ENCODE measurements at places on chromosomes 7 and 10.

GRCh38 chr10:9188022-9188810 lies 1133.7 kb downstream of the GATA3 start:
- DNase-seq, result no peak

DNA sequence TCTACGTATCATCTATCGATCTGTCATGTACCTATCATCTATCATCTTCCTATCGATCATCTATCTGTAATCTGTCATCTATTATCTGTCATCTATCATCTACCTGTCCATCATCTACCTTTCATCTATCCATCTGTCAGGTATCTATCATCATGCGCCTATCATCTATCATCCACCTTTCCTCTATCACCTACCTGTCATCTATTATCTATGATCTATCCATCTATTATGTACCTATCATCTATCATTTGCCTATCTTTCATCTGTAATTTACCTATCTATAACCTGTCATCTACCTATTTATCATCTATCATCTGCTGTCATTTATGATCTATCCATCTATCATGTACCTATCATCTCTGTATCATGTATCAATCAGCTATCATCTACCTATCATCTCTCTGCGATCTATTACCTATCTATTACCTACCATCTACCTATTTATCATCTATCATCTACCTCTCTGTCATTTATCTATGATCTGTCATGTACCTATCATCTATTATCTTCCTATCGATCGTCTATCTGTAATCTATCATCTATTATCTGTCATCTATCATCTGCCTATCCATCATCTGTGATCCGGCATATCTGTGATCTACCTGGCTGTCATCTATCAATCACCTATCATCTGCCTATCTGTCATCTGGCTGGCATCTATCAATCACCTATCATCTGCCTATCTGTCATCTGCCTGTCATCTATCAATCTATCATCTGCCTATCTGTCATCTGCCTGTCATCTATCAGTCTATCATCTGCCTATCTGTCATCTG lies 1.6 kb upstream of the VIPR2 start:
- no peak for DNase-seq

DNA sequence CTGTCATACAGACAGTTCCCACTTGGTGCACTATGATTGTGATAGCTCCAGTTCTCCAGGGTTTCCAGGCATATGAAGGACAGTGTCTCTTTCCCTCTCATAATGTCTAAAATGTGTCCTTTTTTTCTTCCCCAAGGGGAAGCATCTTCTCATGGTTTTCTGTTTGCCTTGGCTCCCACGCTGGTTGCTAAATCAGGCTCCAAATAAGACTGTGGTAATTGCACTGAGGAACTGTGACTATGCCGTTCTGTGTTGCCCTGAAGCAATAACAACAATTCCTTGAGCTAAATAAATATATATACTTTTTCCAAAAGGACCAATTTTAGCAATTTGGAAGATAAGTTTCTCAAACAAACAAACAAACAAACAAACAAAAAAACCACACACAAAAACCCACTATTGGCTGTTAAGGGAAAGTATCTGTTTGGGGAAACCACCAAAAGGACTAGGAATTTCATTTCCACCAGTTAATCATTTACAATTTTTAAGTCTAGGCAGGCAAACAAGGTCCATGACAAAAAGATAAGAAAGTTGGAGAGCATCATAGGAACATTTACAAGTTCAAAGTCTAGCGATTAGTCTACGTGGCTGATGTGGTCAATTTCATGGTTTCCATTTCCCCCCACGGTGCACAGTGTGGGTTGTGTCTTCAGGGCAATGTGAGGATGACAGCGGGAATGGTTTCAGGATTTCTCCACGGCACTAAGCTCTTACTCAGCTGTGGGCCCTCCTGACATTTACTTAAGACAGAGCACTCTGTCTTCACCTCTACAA lies 62.4 kb downstream of the THNSL1 start:
- DNase-seq, result no peak

DNA sequence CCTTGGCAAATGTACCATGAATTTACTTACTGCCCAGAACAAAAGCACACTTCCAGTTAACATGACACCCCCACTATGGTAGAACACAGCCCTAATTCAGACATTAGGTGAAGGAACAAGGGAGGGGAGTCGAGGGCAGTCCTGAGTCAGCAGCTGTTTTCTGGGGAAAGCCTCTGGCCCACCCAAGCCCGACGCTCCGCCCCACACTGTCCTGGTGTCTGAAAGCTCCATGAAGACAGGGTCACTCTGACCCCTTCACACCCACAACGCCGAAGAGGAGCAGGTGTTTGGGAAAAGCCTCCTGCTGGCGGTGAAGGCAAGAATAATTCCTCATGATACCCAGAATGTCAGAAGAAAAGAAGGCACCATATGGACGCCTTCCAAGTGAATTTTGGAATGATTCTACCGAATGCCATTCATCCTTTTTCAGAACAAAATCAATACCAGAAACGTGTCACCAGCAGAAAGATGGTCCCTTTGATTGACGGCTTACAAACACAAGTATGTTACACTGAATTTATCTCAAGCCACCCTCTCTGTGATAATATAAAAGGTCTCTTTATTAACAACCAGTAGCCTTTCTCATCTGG lies 172.1 kb downstream of the DIP2C start:
- no peak for DNase-seq

DNA sequence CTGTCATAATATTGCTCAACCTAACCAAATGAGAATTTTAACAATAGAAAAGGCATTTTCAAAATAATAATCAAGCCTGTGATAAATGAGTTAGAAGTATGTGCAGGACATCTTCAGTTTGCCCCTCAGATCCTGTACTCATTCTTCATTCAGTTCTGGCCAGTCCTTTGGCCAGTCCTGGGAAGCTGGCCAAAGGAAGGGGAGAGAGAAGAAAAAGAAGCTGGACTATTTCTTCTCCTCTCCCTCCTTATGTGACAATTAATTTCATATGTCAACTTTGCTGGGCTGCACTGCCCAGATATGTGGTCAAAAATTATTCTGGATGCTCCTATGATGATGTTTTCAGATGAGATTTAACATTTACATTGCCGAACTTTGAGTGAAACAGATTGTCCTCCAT lies 31.6 kb upstream of the ITGB8 start:
- DNase-seq, result no peak

GRCh38 chr10:28545967-28546644 lies 13.2 kb downstream of the WAC start:
- DNase-seq, result no peak

DNA sequence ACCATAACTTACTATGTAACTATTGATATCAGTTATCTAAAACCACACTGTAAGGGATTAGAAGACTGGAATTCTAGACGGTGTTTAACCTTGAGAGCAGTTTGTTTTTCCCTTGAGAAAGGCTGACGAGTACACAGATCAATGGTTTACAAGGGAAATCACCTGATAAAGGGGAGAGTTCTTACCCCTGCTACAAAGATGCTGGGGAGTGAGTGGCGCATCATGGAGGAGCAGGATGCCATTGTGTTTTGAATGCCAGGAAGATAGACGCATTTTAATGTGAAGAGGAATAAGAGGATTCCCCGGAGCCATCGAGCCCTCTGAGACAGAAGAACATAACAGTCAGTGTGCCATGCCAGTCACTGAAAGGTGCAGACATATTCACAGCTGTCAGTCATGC lies 145.2 kb downstream of the PKD1L1 start:
- peak; percentile 57 for DNase-seq

- peak; percentile 98 for DNase-seq
These were observed 11.4 kb upstream of the ZKSCAN1 start for GRCh38 chr7:100003711-100004661.

DNA sequence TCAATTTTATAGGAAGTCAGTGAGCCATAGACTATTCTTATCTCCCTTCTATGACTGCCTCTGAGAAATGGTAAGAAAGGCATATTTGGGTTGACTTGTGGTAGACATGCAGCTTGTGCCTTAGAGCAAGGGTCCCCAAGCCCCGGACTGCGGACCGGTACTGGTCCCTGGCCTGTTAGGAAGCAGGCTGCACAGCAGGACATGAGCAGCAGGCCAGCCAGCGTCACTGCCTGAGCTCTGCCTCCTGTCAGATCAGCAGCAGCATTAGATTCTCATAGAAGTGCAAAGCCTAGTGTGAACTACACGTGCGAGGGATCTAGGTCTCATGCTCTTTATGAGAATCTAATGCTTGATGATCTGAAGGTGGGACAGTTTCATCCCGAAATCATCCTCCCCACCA lies 180.6 kb downstream of the SND1 start:
- DNase-seq, result no peak

DNA sequence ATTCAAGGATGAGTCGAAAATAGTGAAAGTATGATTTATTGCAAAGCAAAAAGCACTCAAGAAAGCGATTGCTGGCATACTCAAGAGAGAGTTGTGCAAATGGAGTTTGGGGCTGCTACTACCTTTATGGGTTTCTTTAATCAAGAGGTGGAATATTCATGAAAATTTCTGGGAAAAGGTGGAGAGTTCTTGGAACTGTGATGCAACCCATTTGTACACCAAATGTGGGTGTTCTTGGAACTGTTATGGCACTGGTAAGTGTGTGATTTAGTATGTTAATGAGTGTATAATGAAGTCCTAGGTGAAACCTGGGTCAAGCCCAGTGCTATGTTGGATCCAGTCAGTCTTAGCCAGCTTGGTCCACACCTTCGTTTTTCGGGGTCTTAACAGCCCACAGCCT lies 3.4 kb upstream of the VOPP1 start:
- no peak for DNase-seq

DNA sequence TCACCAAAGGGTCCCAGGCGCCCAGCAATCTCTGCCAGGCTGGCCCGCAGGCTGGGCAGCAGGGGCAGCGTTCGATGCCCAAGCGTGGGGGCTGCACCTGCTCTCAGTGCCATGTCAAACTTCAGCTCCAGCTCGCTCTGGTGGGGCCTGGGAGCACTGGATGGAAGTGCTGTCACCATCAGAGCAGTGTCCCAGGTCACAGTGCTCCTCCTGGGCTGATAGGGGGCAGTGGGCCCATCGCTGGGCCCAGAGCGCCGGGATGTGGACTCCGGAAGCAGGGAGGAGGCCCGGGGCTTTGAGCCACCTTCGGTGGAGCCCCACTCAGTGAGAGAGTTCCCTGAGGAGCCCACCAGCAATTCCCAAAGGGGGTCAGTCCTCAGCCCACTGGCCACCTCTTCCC lies 2.2 kb downstream of the PRRT4 start:
- no peak for DNase-seq

DNA sequence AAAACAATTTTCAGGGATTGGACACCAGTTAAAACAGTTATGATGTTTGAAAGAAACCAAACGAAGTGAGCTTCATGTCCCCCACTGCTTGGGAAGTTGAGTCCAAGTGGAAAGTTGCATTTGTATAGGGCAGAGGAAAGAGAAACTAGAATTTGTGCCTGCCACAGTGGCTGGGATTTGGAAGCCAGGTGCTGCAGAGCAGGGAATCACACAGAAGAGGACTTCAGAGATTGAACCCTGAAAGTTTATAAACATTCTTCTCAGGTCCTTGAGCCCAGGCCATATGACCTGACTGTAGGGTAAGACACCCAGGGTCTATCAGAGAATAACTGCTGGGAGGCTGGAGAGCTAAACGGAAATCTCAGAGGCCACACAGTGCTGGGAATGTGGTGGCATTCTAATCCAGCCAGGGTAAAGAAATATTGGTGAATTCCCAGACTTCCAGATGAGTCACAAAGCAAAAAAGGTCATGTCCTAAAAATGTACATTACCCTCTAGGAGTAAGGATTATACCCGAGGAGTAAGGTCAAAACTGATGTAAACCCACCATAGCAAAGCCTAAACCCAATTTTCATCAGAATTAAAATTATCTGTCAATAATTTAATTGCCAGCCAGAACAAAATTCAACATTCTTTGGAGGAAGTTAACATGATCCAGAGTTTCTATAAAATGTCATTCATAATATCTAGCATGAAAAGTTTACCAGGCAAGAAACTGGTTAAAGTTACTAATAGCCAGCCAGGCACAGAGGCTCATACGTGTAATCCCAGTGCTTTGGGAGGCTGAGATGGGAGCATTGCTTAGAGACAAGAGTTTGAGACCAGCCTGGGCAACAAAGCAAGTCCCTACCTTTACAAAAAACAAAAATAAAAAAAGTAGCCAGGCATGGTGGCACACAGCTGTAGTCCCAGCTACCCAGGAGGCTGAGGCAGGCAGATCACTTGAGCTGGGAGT lies 31.2 kb downstream of the TOMM7 start:
- no peak for DNase-seq

GRCh38 chr10:103481974-103482531 lies 3.0 kb upstream of the CALHM3 start:
- peak; percentile 50 for DNase-seq

GRCh38 chr10:75663947-75664664 lies 232.7 kb downstream of the LRMDA start:
- DNase-seq, result no peak

- no peak for DNase-seq
These were observed 68.5 kb downstream of the AGK start for GRCh38 chr7:141619745-141620144.

GRCh38 chr10:112844681-112845544 lies 105.1 kb upstream of the TCF7L2 start:
- DNase-seq, result no peak

DNA sequence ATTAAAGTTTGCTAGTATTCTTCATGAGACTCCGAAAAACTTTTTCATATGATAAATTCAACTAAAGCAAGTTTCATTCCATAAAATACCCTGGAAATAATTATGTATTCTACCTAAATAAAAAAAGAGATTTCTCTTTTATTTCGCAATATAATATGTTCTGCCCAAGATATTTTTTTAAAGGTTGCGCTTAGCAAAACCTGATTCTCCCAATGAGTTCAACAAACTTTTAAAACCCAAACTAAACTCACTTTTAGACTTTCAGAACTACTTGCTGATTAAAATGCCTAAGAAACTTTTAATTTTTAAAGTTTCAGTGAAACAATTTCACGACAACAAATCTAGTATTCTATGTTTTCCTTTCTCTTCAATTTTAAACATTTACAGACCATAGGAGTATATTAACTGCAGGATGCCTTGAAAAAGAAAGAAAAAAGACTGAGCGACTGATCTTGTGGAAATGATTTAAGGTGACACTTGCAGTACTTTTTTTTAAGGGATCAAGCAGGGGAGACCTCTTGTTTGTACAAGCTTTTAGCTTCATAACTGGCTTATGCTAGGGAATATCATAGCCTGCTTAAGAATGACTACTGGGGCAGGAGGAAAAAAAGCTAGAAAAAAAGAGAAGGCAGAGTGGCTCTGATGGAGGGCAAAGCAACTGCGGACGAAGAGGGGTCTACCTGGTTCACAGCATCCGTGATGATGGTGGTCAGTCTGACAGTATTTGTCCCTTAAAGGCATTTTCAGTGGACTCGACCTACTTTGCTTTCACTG lies 1.5 kb downstream of the ZNF800 start:
- DNase-seq, result no peak

- peak; percentile 24 for DNase-seq
These were observed 2.6 kb upstream of the ZNF503 start for GRCh38 chr10:75403939-75404814.

DNA sequence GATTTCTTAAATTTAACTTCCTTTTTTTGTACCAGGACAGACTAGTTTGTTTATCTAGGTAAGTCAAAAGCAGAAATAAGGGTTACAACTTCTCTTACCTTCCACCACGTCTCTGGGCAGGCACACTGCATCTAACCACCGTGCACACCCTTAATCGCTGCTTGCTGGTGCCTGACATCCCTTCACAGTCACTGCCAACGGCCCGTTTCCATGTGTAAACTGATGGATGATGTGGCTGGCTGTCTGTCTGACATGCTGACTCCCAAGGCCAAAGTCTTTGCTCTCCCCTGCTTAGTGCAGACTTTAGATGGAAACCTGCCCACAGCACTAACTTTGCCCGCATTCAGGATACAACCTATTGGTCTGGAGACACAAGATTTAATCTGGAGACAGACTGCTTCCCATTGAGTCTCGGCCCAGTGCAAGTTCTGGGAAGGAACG lies 1.1 kb downstream of the TMEM273 start:
- no peak for DNase-seq

GRCh38 chr10:8128511-8128910 lies 74.0 kb downstream of the GATA3 start:
- no peak for DNase-seq
